Left kidney (tissue), 8 donors: ENCODE measurements at places on chromosomes 12 and 14.

GRCh38 chr14:91420686-91421085 is 3.1 kb upstream of the CCDC88C start:
- DNase-seq = no peak

DNA sequence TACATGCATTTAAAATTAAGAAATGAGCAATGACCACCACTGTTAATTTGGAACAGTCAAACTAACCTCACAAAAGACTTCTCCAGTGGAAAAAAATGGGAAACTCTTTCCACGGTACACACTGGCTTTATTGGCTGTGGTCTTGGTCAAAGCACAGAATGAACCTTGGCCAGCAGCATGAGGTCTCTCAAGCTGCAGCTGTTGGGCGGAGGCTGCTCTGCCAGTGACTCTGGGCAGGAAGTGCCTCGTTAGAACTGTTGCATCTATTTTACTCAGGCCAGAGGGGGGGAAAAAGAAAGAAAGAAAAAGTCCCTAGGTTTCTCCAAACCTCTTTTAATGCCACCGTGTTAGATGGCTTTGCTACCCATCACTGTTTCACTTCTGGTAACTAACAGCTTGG is 279.8 kb upstream of the DIO2 start:
- no peak for DNase-seq

GRCh38 chr12:10241727-10242126 is 29.1 kb downstream of the GABARAPL1 start:
- DNase-seq = no peak

DNA sequence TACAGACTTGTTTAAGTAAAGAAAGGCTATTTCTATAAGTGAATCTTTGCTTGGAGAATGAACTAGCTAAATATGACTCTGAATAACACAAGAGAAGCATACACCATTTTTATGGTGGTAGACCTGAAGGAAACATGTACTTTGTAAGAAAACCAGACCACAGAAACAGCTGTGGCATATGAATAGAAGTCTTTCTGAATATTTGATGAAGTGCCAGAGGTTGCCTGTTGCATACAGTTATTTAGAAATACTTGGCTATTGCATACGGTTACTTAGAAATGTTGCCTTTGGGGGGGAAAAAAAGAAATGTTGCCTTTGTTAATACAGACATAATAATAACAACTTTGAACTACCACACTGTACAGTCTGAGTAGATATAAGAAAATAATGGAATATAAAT is 16.8 kb upstream of the LEMD3 start:
- no peak for DNase-seq

DNA sequence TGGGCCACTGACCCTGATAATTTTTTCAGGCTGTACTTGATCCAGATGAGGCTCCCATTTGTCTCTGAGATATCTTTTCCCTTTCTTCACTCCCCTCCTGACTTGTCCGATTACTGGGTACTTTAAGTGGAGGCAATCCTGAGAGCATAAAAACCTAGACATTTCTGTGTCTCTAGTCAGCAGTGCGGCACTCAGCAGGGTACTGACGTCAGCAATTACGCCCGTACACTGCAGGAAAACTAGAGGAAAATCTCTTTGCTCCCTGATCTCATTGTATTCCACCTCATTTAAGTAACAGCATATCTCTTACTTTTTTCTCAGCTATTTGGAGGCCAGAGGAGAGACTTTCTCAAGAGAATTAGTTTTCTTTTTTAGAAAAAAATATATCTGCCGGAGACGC is 315.5 kb upstream of the OR4E1 start:
- DNase-seq = no peak

- DNase-seq = no peak
These were observed 259.0 kb upstream of the E2F7 start for GRCh38 chr12:77324416-77324762.

DNA sequence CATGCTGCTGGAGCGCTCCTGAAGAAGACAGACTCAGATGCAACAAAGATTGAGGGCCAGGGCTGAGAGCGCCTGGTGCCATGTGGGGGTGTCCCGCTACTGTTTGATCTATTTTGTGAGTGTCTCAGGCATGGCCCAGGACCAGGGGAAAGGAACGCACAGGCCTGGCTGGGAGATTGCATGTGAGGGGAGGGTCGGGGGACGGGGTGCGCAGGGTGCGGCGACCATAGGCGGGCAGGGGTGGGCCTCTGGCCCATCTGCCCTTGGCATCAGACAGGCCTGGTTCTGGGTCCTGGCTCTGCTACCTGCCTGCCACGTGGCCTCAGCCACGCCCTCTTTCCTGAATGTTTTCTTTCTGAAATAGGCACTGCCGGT is 47.5 kb downstream of the BEGAIN start:
- no peak for DNase-seq

DNA sequence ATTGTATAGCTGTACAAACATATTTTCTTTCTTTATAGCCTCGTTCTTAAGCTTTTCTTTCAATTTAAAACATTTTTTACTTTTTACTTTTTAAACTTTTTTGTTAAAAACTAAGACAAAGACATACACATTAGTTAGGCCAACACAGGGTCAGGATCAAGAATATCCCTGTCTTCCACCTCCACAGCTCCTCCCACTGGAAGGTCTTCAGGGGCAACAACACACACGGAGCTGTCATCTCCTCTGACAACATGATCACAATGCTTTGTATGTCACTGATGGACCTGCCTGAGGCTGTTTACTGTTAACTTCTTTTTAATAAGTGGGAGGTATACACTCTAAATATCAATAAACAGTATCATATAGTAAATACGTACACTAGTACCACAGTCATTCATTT is 191.3 kb downstream of the SYT10 start:
- no peak for DNase-seq

DNA sequence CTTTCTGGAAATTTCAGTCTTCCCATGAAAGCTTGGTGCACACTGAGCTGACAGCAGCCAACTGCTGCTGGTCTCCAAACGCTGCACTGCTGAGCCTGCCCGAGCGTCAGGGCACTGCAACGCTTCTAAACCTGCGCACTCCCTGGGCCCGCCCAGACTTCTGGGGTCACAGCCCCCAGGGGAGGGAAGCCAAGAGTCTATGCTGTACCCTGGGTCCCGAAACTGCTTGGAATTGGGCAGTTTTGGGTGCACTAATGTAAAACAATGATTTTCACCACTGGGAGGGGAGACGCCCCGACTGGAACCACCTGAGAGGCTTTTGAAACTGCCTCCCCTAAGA is 32.0 kb downstream of the CCDC92 start:
- no peak for DNase-seq

DNA sequence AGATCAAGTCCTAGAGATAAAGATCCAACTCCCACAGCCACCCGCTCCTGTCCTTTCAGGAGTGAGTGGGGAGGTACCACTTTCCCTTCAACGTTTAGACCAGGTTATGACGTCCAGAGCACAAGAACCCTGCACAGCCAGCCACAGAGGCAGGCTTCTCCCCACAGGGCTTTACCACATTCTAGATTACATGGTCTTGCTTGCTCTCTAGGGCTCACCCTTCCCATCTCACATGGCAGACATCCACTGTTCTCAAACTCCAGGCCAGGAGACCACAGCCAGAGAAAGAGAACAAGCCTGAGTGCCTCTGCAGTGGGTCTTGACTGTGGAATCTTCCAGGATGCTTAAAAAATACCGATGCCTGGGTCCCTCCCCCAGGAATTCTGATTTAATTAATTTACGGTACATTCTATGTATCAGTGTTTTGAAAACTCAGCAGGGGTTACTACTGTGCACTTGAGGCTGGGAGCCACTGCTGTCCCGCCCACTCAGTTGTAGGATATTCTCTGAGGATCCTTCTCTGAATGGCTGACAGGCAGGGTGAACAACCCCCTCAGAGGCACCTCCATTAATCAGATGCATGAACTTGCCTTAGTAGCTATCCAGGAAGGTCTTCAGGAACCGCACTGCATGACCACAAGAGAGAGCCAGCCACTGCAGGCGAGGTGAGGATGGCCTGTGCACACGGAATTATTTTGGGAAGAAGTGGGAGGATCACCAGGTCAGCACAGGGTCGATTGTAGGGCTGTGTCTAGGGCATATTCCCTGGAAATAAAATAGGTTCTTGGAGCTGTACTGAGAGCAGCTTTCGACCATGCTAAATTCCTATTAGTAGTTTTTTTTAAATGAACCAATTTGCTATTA is 21.5 kb upstream of the SOCS2 start:
- no peak for DNase-seq

DNA sequence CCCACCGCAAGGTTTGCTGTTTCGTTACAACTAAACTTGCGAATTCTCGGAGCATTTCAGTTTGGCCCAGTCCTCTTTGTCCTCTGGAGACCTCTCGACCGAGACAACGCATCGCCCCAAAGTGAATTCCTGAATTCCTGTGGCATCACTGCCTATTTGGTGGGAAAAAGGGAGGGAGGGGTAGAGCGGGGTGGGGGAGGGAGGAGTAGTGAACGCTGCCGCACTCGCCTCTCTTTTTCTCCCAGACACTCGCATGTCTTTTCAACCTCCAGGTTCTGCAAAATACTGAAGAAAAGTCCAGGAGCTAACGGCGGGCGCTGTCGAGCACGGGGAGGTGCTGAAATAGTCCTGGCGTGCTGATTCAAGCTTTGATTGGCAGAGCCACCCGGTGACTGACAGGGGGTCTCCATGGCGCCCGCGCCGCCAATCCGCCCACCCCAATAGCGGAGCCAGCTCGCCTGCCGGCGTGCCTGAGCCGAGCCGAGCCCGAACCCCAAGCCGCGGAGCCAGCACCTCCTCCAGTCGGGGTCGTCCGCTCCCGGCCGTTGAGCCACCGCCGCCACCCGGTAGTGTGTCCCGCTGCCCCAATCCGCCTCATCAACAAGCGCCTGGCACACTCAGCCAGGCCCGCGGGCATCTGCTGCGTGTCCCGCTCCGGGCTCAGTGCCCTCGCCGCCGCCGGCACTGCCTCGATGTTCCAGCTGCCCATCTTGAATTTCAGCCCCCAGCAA is at the start of gene SIX6:
Gene SIX6, plus strand, starts transcription at position 440 of the 731 bp plus-strand sequence. Its CDS starts 253 bp downstream, at position 693.
- no peak for DNase-seq

GRCh38 chr12:111276146-111276545 is 92.7 kb downstream of the PHETA1 start:
- DNase-seq = no peak

DNA sequence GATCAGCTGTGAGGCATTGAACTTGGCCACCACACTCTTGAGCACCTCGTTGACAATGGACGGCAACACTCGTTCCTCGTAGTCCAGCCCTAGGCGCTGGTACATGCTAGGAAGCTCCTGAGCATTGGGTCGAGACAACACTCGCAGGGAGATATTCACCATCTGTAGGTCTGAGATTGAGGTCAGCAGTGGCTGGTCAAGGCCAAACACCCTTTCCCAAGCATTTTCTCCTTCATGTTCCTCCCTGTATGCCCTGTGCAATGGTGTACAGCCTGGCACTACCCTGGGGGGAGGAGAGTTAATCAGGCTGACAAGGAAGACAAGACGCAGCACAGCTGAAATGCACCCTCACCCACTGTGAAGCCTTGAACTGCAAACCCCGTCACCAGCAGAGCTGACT is 2.0 kb downstream of the PHB2 start:
- DNase-seq = no peak

DNA sequence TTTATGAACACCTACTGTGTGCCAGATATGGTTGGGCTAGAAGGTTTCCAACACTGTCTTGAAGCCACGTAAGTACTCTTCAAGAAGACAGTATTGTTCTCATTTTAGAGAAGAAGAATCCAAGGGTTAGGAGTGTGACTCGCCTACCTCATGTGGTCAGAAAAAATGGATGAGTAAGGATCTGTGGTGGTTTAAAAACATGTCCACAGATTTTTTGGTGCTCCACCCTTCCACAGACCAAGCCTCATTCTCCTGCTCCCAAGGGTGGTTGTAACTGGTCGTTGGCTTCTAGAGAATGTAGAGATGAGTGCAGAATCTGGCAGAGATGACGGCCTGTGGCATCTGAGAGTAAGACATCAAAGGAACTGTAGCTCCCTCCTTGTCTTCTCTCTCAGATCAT is 30.3 kb upstream of the TTC7B start:
- DNase-seq = no peak

GRCh38 chr12:62239571-62239970 is 20.6 kb upstream of the USP15 start:
- no peak for DNase-seq

DNA sequence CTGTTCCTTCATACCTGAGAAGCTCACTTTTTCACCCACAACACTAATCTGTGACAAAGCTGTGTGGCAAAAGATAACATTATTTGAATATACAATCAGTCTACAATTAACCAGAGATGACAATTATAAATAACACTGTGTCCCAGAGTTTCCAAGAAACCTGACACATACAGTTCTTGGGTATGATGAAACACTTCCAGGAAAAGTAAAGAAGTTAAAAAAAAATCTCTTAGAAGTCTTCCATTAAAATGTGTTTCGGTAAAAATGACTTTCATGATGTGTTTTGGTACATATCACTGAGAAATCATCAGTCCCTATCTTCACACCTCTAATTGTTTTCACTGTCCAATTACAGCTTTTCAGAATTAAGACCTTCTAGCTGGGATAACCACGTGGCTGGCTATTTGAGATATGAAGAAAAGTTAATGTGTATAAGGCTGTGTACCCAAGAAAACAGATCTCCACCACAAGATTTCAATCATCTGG is 390.2 kb downstream of the SOX5 start:
- no peak for DNase-seq

- DNase-seq = no peak
These were observed 203.9 kb upstream of the KITLG start for GRCh38 chr12:88784166-88784565.

DNA sequence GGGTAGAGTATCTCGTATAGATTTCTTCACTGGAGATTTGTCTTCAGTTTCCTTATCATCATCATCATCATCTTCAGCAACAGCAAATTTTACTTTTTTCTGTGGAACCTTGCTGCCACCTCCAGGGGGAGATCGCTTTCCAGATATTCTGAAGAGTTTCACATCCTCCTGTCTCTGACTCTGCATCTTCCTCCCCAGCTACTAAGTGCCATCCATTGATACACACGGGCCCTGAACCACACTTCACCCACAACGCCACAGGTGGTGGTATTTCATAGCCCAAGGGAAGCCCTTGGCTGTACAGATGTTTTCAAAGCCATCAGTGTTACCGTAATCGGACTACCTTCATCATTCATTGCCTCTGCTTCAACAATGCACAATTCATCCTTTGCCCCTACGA is 82.2 kb downstream of the PPP2R5C start:
- no peak for DNase-seq

DNA sequence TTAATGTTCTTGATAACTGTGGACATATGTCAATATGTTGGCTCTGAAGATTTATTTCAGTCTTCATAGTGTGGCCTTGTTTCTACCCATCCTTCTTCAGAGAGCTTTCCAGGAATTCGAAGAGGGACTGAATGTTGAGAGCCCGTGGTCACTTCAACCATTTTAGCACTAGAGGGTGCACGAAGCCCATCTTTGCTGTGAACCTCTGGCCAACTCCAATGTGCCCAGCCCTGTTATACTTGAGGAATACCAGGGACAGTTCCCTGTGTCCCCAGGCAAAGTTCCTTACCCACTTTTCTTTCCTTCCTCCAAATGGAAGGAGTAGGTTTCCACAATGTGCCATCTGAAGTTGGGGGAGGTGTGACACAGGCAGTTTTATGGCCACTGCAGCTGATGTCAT is 603.5 kb downstream of the RPL10L start:
- no peak for DNase-seq
